Germinal center (tissue), 1 donor: ENCODE measurements at places on chromosomes 7 and 10.

GRCh38 chr7:8391353-8392062 is 41.9 kb upstream of the NXPH1 start:
- no peak for DNase-seq

DNA sequence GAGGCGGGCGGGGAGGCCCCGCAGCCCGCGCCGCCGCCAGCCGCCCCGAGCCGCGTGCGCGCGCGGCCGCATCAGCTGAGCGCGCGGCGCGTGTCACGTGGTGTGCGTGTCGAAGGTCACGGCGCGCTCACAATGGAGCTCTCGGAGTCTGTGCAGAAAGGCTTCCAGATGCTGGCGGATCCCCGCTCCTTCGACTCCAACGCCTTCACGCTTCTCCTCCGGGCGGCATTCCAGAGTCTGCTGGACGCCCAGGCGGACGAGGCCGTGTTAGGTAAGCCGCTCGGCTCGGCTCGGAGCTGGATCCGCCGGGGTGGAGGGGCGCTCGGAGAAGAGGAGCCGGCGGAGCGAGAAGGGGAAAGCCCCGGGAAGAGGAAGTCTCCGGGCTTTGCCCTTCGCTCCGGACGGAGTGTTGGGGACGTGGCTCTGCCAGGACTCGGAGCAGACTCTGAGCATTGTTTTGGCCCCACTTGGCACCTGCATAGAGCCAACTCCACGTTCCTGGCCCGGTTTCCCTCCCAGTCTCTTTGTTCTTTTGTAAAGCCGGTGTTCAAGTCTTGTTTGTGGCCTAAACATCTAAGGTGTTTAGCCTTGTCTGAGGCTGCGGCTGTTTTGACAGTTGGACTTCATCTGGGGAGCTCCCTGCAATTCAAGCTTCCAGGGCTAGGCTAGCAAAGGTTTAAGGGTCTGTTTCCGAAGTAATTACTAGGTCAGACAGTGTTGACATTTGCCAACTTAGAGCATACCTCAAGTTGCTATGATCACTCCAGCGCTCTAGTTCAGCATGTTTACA is at the start of gene COMMD3:
TSS of gene COMMD3 (plus strand) at position 103 of the 790 bp plus-strand sequence. CDS start at position 133, 30 bp downstream.
- peak; percentile 75 for DNase-seq

- no peak for DNase-seq
Measured at GRCh38 chr10:88672041-88672440, 7.8 kb downstream of the LIPF start.

DNA sequence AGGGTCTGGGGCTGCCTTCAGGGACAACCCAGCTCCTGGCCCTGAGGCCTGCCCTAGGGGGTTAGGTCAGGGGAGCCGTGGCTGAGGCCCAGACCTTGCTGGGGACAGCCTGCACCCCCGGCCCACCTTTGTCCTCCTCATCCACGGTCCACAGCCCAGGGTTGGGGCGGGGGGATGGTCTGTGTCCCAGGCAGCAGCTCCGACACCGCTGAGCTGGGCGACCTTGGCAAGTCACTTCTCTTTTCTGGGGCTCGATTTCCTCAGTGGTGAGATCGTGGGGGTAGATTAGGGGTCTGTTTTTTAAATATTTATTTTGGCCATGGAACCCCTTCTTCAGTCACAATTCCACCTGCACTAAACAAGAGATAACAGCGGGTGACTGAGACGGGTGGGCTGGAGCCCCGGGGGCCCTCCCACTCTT is 30.9 kb downstream of the DNAJB12 start:
- no peak for DNase-seq

DNA sequence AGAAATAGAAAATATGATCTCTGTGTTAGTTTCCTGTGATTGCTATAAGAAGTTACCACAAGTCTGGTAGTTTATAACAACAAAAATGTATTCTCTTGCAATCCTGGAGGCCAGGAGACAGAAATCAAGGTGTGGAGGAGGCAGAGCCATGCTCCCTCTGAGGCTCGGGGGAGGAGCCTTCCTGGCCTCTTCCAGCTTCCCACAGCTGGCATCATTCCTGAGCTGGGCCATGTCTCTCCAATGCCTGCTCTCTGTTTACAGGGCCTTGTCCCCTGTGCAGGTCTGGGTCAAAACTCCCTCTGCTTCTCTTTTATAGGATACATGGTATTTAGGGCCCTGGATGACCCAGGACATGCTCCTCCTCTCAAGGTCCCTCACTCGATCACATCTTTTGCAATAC is 81.3 kb upstream of the RET start:
- no peak for DNase-seq

- DNase-seq: no peak
Measured at GRCh38 chr7:92949748-92950147, 113.4 kb upstream of the CDK6 start.

GRCh38 chr7:135845415-135846075 is 96.9 kb upstream of the FAM180A start:
- no peak for DNase-seq

GRCh38 chr10:117166418-117167345 is 28.6 kb upstream of the VAX1 start:
- no peak for DNase-seq

DNA sequence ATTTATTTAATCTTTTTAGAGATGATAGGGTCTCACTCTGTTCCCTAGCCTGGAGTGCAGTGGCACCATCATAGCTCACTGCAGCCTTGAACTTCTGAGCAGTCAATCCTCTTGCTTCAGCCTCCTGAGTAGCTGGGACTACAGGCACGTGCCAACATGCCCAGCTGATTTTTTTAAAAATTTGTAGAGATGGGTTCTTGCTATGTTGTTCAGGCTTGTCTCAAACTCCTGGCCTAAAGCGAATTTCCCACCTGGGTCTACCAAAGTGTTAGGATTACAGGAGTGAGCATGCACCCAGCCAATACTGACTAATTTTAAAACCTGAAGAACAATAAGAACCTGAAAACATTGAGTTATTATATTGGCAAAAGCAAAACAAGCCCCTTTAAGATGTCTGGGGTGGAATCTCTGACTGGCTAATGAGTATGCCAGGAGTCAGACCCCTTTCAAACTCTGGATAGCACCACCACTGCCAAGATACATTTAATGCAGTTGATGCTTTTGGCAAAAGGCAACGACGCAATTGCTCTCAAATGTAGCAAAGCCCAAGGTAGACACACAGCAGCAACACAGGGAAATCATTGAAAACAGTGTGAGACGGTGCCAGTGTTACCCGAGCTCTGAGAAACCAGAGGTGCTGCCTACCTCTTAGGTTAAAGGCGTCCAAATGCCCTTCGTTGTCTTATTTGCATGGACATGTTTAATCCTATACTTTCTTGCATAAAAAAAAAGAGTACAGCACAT is 40.7 kb upstream of the TOMM7 start:
- DNase-seq: no peak

DNA sequence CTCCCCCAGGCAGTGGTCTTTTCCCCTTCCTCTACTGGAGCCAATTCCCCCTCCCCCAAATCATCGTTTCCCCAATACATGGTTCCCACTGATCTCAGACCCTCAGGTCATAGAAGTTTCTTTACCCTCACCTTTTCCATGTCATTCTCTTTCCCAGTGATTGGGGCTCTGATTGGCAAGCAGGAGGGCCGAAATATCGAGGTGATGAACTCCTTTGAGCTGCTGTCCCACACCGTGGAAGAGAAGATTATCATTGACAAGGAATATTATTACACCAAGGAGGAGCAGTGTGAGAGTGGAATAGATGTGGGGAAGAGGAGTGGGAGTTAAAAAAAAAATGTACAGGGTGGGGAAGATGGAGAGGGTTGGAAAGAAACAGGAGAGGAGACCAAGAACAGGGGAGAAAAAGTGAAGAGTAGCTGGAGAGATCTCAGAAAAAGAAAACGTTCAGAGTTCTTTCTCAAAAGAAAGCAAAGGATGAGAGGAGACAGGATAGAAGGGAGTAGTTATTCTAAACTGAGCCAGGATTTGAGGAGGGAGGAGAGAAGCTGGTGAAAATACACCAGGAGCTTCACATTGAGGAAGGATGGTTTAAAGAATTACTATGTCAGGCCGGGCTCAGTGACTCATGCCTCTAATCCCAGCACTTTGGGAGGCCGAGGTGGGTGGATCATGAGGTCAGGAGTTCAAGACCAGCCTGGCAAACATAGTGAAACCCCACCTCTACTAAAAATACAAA is 858 bp downstream of the COPS6 start:
- DNase-seq: no peak

DNA sequence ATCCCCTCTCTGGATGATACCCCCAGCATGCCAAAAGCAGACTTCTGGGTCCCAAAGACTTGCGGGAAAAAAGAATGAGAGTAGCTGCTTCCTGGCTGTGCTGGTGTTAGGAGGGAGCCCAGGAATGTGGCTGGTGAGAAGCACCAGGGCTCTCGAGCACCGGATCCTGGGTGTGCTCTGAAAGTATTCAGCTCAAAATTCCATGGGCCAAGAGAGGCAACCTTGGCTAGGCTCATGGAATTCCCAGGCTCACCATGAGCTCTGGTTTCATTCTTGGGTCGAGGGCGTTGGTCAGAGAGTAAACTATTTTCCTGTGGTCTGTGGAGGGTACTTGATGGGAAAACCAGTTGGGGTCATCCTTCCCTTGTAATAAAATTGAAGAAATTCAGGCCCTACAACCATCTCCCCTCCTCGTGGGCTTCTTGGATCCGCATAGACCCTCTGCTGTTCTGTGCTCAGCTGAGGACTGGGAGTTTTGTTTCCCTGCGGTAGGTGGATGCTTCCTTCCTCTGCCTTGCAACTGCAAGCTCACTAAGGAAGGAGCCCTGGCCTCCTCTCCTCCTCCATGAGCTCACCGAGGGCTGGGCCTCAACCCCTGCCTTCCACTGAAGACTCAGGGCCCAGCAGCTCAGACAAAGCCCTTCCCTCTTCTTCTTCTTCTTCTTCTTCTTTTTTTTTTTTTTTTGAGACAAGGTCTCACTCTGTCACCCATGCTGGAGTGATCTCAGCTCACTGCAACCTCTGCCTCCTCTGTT is 34.5 kb upstream of the AQP1 start:
- DNase-seq: no peak

GRCh38 chr7:5626498-5626897 is 155.0 kb downstream of the RNF216 start:
- DNase-seq: no peak

DNA sequence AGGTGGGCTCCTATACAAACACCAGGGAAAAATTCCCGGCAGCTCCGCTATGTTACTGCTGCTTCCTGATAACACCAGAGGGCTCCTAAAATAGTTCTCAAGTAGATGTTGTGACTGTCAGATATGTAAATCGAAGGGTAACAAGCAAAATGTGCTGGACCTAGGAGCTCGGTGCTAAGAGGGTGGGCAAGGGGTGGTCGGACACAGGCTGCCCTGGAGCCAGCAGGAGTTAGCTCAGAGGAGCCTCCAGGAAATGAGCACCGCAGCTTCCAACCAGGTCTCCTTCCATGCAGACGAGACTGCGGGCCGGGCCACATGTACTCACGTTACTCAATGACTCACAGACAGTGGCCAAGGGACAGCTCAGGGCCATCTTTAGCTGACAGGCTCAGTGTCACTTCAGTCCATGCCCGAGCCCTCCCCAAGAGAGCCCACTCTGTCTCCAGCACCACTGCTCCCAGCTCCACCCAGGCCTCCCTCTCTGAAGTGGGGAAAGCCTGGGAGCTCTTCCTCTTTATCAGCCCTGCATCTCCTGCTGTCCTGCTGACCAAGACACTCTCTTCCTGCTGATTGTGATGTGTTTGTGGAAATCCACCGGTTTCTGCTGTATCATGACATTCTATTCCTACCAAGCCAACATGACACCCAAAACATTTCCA is 37.2 kb upstream of the TMEM273 start:
- no peak for DNase-seq

DNA sequence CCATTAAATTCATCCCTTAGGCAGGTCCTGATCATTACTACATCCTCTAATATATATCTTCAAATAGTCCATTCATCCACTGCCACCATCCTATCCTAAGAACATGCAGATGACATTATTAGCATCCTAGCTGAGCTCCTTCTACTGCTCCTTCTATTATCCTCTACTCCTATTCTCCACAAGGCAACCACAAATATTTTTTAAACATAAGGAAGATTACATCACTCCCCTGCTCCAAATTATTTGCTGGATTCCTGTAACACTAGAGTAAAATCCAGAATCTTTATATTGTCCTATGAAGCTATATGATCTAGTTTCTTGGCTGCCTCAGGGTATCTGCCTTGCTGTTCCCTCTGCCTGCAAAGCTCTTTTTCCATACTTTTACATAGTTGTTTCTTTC is 176.3 kb upstream of the SLC26A5 start:
- DNase-seq: no peak

- DNase-seq: no peak
Measured at GRCh38 chr10:112613620-112614019, 166.6 kb downstream of the VTI1A start.

DNA sequence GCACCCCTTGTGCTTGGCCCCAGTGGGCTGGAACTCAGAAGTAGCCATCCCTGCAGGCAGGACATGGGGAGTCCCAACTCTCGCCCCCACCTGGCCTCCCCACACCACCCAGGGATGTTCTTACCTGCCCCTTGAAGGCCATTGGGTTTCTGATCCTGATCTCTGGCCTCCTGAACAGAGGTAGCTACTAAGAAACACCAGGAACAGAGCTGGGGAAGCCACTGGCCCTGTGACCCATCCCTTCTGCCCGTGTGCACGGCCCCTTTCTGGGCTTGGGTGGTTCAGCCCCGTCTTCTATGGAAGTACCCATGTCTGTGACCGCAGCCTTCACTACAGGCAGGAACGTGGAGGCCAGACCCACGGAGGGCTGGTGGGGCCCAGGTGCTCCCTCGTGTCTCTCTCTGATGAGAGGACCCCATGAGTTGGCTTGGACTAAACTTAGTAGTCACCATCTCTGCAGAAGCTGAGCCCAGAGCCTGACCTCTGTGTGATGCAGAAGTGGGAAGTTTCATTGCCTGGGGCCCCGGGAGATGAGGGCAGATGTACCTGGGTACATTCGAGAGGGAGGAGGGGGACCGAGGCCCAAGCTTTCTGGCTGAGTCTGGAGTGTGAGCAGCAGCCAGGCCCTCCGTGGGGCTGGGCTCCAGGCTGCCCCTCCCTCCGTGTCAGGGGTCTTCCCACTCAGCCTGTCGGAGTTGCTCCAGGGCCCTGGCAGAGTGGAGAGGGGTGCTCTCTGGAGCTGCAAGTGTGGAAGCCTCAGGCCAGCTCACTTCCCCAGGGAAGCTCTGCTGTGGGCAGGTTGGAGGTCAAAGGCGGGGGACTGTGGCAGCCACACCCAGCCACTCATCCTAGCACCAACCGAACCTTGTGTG is 81.0 kb downstream of the MKI67 start:
- DNase-seq: no peak

- DNase-seq: peak; percentile 83
Measured at GRCh38 chr7:25894902-25895791, 256.9 kb upstream of the NFE2L3 start.

DNA sequence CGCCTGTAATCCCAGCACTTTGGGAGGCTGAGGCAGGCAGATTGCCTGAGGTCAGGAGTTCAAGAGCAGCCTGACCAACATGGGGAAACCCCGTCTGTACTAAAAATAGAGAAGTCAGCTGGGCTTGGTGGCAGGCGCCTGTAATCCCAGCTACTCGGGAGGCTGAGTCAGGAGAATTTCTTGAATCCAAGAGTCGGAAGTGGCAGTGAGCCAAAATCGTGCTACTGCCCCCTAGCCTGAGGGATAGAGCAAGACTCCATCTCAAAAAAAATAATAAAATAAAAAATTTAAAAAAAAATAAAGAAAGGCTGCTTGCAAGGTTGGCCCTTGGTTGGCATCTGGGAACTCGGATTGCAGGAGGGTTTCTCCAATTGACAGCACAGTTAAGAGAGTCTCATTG is 221.6 kb downstream of the DGKI start:
- DNase-seq: no peak

GRCh38 chr7:70435634-70436033 is 696.3 kb upstream of the GALNT17 start:
- DNase-seq: no peak

GRCh38 chr7:117143580-117143979 is 179.3 kb downstream of the WNT2 start:
- no peak for DNase-seq

- DNase-seq: no peak
Measured at GRCh38 chr10:61821153-61821552, 80.3 kb upstream of the ARID5B start.

- no peak for DNase-seq
Measured at GRCh38 chr7:101465131-101465530, 102.5 kb downstream of the COL26A1 start.
